Lower lobe of right lung (tissue), 2 donors: ENCODE measurements at places on chromosomes 16 and 17.

- DNase-seq = no peak
These were observed 9.7 kb downstream of the ZNF19 start for GRCh38 chr16:71479420-71479819.

DNA sequence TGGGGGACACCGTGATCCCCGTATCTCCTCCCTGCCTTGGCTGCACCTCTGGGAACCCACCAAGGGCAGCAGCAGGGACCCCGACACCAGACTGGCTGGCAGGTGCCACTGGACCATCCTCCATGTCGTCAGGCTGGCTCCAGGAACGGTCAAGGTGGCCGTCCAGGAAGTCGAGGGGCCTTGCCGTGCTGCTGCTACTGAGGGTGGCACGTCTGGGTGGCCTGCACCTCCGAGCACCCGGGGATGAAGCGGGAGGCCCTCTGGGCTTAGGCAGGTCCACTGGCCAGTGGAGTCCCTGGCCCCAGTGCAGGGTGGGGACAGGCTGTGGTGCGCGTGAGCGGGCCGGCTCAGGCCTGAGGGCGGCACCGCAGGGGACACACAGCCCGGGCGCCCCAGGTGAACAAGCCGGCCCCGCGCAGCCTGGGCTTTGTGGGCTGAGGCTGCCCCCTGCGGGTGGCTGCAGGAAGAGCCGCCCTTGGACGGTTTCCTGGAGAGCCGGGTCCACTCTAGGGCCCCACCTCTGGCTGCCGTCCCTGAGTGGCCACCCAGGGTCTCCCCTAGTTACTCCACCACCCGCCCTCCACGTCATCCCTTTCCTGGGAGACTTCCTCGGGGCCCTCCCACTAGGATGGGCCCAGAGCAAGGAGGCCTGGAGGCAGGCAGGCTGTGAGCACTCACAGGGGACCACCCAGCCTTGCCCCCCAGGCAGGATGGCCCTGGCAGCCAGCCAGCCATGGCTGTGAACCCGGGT is 42.8 kb upstream of the ZC3H18 start:
- peak; percentile 71 for DNase-seq

GRCh38 chr17:21019976-21020586 is 22.7 kb downstream of the USP22 start:
- no peak for DNase-seq

DNA sequence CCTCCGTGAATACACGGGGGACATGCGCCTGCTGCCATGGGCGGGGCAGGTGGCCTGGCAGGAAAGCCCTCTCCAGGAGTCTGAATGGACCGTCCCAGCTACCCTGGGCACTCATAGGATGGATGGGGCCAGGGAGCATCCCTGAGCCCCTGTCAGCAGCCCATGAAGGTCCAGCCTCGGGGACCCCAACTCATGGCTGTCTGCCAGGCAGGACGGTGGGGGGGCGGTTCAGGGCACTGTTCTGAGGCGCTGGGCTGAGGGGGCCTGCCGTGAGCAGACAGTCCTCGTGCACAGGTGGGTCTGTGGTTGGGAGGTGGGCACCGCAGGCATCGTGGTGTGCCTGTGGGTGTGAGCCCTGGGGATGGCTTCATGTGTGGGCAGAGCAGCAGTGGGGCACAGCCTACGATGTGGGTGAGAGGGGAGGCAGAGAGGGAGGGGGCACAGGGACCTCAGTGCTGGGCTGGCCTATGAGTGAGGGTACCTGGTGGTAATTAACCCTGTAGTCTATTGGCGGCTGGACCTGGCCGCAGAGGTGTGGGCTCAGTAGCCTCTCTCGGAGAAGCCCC is 6.5 kb upstream of the PKMYT1 start:
- no peak for DNase-seq

- DNase-seq = no peak
These were observed 218.9 kb downstream of the USP22 start for GRCh38 chr17:20823905-20824304.

- peak; percentile 11 for DNase-seq
These were observed 109.1 kb upstream of the CDC42EP4 start for GRCh38 chr17:73420897-73421296.

DNA sequence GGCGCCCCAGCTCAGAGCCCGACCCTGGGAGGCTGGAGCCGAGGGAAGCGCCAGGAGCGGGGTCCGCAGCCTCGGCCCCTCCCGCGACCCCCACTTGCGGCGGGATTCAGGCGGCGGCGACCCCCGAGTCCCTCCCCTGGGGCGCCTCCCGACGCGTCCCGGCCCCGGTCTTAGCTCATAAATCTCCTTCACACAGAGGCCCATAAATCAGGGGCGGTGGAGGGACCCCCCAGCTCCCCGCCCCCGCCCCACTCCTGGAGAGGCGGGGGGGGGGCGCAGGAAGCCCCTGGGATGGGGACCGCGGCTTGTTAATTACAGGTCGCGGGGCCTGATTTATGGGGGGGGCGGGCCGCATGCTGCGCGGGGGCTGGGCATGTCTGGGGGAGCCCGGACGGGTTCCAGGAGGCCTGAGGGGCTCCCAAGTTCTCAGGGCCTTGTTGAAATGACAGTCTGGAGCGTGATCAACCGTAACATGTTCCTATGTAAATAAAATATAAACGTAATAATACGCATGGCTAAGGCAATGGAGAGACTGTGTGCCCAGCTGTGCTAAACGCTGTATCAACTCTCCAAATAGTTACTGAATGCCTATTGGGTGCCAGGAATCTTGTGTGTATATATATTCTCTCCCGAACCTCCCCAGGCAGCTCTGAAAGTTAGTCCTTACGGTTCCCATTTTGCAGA is 10.0 kb upstream of the BHLHA9 start:
- DNase-seq = no peak

- DNase-seq = no peak
These were observed at the start of gene HAP1 for GRCh38 chr17:41734139-41734948. Gene HAP1, minus strand, starts transcription at chr17:41734643. Its CDS starts 9 bp downstream, at chr17:41734634.

DNA sequence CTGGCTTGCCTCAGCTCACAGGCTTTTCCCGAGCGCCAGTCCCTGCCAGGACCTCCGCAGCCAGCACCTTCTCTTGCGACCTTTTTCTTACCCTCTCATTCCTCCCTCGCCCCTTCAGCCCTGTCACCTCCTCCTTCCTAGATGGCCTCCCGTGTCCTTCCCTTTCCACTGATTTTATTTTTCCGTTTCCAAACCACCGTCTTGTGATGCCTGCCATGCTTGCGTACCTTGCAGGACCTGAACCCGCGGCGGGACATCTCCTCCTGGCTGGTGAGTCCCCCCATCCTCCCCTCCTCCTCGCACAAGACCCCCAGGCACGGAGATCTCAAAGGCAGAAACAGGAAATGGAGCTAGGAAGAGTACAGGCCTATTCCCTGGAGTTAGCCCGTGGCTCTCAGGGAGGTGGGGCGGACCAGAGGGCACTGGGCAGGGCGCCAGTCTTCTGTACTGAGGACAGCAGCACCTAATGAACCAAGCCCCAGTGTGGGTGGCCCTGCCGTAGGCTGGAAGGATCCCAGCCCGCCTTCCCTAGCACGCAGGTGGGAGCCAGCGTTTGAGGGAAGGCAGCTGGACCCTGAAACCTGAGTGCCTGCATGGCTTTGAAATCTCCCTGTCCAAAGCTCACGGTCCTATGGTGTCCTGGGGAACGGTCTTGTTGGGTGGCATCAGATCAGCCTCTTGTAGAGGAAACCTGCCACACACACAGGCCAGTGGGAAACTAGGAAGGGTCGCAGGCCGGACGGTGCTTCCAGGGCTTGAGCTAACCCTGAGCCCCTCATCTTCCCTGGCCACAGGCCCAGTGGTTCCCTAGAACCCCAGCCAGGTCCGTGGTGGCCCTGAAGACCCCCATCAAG is 612 bp downstream of the CISD3 start:
- peak; percentile 91 for DNase-seq

GRCh38 chr17:653724-654123 is 60.9 kb downstream of the VPS53 start:
- no peak for DNase-seq

DNA sequence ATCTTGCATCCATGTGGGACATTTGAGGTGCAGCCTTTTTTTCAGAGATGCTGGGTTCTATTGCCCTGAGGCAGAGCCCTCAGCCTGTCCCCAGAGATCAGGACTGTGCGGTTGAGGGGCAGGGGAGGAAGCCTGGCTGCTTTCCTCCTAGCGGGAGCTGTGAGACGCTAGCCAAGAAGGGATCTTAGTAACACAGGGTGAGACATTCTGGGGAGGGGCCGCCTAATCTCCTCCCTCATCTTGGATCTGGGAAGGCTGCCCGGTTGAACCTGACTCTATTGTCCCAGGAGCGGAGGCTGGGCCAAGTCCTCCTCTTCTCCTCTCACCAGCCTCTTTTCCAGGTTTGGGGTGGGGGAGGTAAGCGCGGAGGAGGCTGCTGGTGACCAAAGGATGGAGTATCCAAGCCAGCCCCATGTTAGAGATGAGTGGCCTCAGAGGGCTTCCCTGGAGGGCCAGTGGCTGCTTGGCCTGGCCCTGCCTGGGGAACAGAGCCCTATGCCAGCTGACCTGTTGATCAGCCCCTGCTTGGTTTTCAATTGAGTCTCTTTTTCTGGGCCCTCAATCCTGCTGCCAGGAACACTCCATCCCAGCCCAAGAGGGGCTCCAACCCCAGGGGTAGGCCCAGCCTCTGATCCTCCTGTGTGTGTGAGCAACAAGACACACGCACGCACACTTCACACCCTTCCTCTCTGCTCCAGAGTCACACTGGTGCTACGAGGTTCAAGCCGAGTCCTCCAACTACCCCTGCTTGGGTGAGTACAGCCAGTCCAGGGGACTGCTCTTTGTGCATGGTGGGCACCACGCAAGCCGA is 5.0 kb downstream of the CA4 start:
- peak; percentile 37 for DNase-seq

DNA sequence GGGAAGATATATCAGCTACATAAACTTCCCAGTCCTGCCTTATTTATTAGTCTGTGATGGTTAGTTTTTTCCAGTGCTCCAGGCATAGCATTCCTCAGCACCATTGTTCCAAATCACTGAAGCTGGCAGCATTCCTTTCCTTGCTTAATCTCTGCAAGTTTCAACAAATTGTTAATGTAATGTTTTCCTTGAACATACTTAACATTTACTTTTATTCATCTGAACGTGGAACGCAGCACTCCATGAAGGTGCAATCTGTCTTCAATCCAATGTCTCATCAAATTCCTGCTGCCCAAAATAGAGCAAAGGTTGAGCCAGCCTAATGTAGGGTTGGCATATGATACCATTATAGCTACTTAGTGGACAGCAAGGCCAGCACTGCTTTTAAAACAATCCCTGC is 441.1 kb upstream of the RBFOX1 start:
- DNase-seq = no peak

GRCh38 chr16:10737068-10737625 is 6.5 kb upstream of the NUBP1 start:
- DNase-seq = no peak

- peak; percentile 54 for DNase-seq
These were observed 27.3 kb downstream of the KDM8 start for GRCh38 chr16:27230562-27231001.

DNA sequence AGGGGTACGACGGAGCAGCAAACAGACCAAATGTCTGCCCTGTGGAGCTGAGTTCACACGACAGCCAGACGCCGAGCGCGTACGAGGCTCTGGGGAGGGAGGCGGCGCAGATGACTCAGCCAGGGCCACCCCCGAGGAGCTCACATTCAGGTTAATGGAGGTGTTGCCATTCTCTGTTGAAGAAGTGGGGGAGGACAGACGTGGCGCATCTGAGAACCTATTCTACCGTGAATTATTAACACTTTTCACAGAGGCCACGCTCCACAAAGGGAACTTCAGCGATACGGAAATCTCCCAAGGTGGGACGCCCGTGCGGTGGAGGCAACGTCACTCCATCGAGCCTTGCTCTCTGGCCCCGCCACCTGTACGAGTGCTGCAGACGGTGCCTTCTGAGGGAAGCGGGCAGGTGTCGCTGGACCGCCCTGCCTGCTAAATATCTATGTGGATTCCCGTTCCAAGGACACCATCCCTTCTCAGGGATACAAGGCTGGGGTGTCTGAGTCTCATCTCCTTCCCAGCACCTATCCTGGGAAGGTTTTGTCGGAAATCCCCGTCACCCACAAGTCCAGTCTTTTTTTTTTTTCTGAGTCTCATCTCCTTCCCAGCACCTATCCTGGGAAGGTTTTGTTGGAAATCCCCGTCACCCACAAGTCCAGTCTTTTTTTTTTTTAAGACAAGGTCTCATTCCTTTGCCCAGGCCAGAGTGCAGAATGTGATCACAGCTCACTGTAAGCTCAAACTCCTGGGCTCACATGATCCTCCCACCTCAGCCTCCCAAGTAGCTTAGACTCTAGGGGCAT is 19.0 kb downstream of the ABR start:
- no peak for DNase-seq

DNA sequence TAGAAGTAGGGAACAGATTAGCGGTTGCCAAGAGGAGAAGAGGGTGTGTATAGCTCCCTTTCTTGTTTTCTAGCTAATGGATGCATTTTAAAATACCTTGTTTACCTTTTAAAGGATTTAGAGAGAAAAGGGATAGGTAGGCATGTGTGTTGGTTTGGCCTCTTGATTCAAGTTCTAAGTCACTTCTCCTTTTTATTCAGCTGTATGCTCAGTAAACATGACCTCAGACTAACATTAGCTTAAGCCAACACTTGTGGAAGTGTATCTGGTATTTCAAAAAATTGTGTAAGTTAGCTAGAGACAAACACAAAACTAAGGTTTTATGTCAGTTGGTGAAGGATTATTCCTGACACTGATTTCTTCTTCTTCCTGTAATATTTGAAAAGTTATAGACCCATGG is 204.1 kb upstream of the NOG start:
- DNase-seq = no peak

DNA sequence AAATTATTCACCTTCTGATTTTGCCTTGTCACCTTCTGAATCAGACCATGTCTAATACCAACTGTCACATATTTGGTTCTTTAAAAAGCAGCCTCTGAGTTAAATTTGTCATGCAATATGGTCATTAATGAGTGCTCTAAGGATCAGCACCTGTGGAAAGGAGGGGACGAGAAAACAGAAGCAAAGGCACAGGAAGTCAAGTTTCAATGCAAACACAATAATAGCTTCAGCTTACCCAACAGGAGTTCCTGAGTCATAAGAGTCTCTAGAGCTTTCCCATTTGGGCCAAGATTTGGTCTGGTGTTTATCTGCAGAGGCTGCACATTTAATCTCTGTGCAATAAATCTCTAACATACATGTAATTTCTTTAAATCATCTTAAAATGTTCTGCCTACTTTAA is 889.8 kb downstream of the CDH8 start:
- no peak for DNase-seq

- DNase-seq = no peak
These were observed 1.1 kb downstream of the UNC13D start for GRCh38 chr17:75842963-75843576.

GRCh38 chr17:61011251-61011650 is 333.6 kb downstream of the BCAS3 start:
- no peak for DNase-seq

- DNase-seq = no peak
These were observed 19.7 kb downstream of the DHRS7B start for GRCh38 chr17:21146362-21147015.
